Activated naive CD4-positive, alpha-beta T cell treated with Interleukin-2 at 50 U/mL for 16 hours (primary cell): ENCODE measurements at places on chromosomes 11 and 22.

DNA sequence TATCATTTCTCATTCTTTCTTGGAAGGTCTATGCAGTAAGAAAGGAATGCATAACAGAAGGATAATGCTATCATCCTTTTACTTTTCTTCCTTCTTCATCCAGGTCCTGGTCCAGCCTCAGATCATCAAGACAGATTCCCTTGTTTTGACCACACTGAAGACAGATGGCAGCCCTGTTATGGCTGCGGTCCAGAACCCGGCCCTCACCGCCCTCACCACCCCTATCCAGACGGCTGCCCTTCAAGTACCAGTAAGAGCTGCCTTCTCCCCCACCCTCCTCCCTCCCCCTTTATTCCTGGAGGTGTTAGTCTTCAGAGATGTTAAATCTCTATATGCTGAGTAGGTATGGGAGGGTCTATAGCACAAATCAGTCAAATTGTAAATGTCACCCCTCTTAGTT lies 37.9 kb downstream of the SREBF2 start:
- no peak for DNase-seq

DNA sequence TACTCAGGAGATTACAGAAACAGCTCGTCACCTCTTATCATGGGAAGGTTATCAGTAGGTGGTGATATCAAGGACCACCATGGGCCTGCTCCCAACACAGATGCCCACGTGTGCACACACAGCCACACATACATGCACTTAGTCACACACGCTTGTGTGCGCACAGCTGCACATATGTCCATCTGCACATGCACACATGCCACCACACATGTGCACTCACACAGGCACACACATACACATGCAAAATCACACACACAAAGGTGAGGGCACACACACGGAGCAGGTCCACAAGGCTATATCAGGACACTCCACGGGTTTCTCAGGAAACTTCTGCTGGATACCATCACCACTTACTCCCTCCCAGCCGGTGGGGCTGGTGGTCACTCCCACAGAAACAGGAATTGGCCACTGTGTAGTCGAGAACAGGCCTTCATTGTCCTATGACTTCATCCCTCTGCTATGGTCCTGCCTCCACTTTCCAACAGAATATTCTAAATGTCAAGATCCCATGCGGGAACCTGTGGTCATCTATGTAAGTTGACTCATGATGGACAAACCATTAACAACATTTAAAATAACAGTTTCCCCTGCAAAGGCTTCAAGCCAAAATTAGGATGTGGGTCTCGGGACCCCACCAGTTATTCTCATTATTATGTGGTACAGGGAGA lies 2.2 kb downstream of the C11orf24 start:
- DNase-seq: no peak

DNA sequence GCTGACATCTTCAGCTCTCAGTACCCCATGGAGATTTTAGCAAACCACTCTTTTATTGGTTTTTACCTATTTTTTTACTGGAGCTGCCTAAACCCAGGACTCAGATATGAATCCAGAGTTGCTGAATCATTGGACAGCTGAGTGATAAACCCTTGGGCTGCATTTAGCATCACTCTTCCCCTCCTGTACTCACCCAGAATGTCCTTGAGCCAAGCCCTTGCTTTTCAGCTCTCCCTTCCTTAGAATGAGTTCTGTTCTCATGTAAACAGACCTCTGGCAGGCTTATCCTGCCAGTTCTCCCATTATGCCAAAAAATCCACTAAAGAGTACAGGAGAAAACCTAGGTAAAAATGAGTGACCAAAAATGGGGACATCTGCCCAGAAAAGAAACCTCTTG lies 200.1 kb upstream of the POU2AF2 start:
- no peak for DNase-seq

- no peak for DNase-seq
Observed at GRCh38 chr11:4991060-4991459, 3.6 kb upstream of the OR51L1 start.

DNA sequence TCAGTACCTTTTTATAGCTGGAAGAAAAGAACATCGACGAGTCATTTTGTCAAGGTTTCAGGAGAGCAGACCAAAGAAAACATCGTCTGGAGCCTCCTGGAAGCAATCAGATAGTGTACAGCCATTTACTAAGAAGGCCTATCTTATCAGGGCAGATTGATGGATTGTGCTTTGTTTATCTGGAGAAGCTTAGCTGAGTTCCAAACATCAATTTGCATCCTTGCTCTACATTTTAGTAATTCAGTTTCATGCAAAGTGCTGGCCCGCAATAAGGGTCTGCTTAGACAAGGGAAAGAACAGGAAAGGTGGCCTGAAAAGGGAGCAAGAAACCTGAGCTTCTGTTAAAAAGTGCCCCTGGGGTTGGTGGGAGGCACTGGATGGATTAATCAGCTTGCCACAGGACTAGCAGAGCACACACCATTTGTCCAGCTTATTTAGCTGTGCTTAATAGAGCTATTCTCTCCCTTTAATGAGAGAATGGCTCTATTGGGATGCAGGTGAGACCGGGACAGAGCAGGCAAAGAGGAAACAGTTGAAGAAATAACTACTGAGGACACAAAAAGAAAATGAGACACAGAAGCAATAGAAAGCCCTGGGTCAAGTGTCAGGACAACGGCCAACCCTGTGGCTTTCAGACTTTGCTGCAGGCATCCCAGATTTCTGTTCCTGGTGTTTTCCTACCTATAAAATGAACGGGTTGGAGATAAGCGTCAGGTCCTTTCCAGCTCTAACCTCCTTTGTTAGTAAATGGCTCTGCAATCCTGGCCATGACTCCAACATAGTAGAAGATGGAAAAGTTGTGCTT lies 122.1 kb upstream of the TTC12 start:
- no peak for DNase-seq

GRCh38 chr22:32994041-32994830 lies 63.9 kb downstream of the SYN3 start:
- no peak for DNase-seq

- no peak for DNase-seq
Observed at GRCh38 chr11:63099555-63099954, 44.5 kb downstream of the SLC22A24 start.

GRCh38 chr11:61838921-61839320 lies 10.8 kb downstream of the FADS2 start:
- no peak for DNase-seq

- no peak for DNase-seq
Observed at GRCh38 chr11:123212406-123212805, 17.4 kb upstream of the CLMP start.

GRCh38 chr11:119389611-119390254 lies 8.2 kb upstream of the USP2 start:
- DNase-seq: no peak

DNA sequence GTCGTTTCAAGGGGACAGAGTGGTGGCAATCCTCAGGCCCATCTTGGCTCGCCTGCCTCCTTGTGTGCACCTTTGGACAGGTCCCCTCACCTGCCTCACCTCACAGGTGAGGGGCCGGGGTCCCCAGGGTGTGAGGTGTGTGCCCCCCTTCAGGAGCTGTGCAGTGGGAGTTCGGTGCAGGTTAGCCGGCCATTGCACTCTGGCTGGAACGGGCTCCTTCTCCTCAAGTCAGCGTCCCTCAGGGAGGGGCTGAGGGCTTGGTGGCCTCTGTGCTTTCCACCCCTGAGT lies 269.1 kb downstream of the TBC1D22A start:
- no peak for DNase-seq

DNA sequence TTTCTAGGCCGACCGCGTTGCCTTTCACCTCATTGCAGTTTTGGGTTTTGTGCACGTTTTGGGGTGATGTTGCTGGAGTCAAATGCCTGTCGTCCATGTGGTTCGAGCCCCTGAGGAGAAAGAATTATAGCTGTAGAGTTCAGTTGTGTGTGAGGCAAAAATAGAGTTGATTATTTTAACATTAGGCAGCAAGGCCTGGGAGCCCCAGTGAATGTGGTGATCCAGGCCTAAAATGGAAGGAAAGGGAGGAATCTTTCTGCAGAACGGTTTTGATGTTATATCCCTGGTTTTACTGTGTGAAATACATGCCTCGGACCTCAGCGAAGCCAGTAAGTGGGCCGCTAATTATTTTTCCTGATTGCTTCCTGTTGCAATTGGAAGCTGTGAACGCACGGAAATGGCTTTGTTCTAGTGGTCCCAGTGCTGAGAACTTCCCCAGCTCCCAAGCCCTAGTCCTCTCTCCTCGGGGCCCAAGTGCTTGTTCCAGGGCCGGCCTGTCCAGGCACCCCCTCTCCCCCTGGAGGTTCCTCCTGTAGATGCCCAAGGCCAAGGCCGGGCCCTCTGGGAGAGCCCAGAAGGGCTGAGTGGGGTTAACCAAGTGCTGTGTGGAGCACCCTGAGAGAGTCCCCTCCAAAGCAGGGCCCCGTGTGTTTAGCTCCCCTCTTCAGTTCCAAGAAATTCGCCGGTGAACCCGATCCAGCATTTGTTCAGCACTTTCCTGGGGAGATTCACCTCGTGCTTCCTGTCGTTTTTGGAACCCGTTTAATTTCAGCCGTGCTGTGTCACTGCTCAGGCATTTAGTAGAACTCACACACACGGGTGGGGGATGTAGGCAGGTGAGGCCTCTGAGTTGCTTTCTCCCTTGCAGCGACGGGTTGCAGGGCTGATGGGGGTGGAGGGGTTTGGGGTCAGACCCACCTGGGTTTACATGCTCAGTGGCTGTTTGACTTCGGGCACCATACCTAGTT lies 2.1 kb downstream of the LRP5 start:
- DNase-seq: no peak

GRCh38 chr11:10164621-10165020 lies 129.4 kb downstream of the SBF2 start:
- DNase-seq: no peak
